ENCODE measurements at places on chromosomes 7 and 10.

DNA sequence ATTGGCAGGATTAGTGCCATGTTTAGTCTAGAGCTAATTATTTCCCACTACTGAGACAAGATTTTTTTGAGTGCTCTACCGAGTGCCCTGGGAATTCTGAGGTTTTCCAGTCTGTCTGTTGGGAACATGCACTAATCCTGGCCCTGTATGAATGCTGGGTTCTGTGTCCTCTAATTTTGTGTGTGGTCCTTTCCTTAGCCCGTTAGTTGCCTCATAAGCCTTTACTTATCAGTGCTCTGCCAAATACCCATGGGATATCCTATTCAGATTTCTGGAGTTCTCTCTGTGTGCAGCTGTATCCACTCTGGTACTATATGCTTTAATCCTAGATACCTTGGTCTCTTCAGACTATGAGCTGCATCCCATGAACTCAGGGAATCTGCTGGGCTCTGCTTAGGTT is 13.1 kb downstream of the CSGALNACT2 start:
- no peak for DNase-seq

DNA sequence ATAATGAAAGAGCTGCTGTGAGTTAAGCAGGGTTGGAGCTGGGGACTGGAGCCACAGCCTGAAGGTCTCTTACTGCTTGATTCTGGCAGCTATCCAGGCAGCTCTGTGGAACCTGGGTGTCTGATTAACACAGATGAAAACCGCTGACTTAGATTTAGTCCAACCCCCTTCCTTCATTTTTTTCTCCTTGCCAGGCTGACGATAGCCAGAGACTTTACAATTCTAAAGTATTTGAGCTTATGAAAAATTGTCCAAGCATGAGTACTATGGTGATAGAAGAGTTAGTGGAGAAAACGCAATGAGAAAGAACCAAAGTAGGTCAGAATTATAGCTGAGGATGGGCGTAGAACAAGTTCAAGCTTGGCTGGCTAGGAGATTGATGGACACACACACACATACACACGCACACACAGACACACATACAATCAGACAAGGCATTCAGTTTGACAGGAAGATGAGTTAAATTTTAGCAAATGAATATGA is 13.5 kb upstream of the GPR85 start:
- no peak for DNase-seq

- no peak for DNase-seq
These were observed 38.8 kb downstream of the SLC29A3 start for GRCh38 chr10:71357792-71358265.

GRCh38 chr10:74061104-74061503 is 63.2 kb downstream of the VCL start:
- DNase-seq: no peak

DNA sequence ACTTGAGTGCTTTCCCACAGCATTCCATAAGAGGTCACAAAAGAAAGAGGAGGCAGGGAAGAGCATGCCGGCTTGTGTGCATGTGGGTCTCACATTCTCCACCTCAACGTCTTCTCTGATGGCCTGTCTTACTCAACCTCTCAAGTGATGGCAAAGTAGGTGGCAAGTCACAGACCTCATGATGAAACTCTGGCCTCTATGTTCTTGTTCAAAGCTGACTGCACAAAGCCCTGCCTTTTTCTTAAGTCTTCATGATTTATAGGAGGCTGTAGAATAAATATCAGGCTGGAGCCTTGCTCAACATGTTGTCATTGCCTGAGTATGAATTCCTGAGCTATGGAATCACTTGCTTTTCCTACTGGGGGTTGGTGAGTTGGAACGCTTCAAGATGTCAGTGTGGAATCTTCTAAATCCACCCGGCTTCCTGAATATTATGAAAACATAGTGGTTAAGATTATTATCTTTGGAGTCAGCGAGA is 213.6 kb upstream of the INHBA start:
- DNase-seq: no peak

DNA sequence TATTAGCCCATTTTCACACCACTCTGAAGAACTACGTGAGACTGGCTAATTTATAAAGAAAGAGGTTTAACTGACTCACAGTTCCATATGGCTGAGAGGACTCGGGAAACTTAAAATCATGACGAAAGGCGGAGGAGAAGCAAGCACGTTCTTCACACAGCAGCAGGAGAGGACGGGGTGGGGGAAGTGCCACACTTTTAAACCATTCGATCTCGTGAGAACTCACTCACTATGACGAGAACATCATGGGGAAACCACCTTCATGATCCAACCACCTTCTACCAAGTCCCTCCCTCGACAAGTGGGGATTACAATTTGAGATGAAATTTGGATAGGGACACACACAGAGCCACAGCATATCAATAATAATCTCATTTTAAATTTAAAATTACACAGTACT is 80.2 kb downstream of the VWDE start:
- no peak for DNase-seq

- DNase-seq: no peak
These were observed 57.7 kb upstream of the RHOBTB1 start for GRCh38 chr10:61001731-61002122.

Measured in central memory CD8-positive, alpha-beta T cell (primary cell).